ENCODE measurements at places on chromosomes 5 and 9. TPM values are rescaled to one million over a fixed set of nuclear protein-coding genes. Genes with fewer than 3 reads are reported as not detected.

The PCDHGB7 gene
- 19.3 TPM for total RNA-seq

DNA sequence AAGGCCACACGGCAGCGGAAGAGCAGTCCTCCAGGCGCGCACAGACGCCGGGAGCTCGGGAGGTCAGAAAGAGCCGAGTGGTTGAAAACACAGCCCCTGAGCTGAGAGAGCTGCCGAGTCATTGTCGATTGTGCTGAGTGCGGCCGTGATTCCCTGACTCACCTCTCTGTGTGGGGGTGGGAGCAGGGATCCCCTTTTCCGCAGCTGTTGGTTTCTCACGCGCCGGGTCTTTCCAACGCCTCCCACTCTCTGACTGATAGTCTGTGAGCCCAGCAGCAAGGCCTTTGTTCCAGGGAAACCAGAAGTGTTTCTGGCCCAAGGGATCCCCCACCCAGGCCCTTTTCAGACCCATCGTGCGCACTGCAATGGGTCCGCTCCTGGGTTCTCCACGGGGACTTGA lies 97.3 kb downstream of the MRPL36 start:
- H3K4me1 ChIP-seq = no peaks in the 10 kb centered on the region
- no peak overlapping the region for H3K27ac ChIP-seq
- H3K4me3 ChIP-seq = no peak overlapping the region
- H3K36me3 ChIP-seq = no peaks in the 10 kb centered on the region
- DNase-seq = no peak

DNA sequence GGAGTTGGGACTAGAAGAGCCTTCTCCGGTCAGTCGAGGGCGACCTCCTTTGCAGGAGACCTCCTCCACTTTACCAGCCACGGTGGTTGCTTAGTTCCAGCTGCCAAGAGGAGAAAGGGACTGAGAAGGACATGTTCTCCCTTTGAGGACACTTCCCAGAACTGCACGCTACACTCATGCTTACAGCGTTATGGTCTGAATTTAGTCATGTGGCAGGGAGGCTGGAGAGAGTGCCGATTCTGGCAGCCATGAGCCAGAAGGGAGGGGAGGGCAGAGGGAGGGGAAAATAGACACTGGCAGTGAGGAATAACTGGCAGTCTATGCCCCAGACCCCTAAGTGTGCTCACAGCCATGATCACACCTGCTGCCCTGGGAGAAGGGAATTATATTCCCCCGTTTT lies 47.8 kb downstream of the TSPAN17 start:
- no peaks in the 10 kb centered on the region for H3K36me3 ChIP-seq
- H3K27me3 ChIP-seq = peaks cover 16% of the 10 kb centered on the region
- peaks cover 4% of the 10 kb centered on the region for H3K4me1 ChIP-seq
- no peak overlapping the region for H3K4me3 ChIP-seq
- DNase-seq = no peak

GRCh38 chr5:64612344-64612961 lies 77.8 kb upstream of the SHISAL2B start:
- peak; percentile 81 for DNase-seq
- H3K27me3 ChIP-seq = no peaks in the 10 kb centered on the region
- no peaks in the 10 kb centered on the region for H3K4me1 ChIP-seq
- no peak overlapping the region for H3K27ac ChIP-seq

GRCh38 chr5:179267071-179267670 lies 78.1 kb downstream of the ADAMTS2 start:
- no peaks in the 10 kb centered on the region for H3K4me1 ChIP-seq
- H3K4me3 ChIP-seq = no peak overlapping the region
- DNase-seq = peak; percentile 60
- no peak overlapping the region for H3K27ac ChIP-seq

The SPAAR gene
- total RNA-seq = not detected

DNA sequence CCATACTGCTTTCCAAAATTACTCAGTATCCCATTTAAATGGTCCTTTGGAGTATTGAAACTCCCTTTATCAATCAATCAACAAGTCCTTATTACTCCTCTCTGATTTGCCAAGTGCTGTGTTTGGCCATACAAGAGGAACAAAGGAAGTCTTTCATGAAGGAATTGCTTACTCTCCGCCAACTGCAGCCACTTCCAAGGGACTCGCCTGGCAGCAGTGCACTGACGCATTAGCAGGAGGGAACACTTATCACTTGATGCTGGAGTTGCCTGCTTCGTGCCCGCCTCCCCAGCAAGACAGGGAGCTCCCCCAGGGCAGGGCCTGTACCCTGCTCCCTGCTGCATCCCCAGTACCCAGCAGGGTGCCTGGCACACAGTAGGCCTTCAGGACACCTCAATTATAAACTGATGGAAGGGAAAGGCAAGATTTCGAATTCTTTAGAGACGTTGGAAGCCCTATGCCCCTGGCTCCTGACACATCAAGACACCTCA lies 97.9 kb downstream of the CRB2 start:
- no peaks in the 10 kb centered on the region for H3K4me1 ChIP-seq
- H3K36me3 ChIP-seq = no peaks in the 10 kb centered on the region
- no peak overlapping the region for H3K4me3 ChIP-seq
- DNase-seq = no peak
- H3K27ac ChIP-seq = no peak overlapping the region
- H3K27me3 ChIP-seq = no peaks in the 10 kb centered on the region

The HTR4 gene
- total RNA-seq = not detected

All from endodermal cell (in vitro differentiated cells).